SJCRH30 (cell line): ENCODE measurements at places on chromosomes 2 and 18. TPM values are rescaled to one million over a fixed set of nuclear protein-coding genes. Genes with fewer than 3 reads are reported as not detected.
A peak's percentile ranks its signal among the peaks of the same experiment; 100 is the strongest.

DNA sequence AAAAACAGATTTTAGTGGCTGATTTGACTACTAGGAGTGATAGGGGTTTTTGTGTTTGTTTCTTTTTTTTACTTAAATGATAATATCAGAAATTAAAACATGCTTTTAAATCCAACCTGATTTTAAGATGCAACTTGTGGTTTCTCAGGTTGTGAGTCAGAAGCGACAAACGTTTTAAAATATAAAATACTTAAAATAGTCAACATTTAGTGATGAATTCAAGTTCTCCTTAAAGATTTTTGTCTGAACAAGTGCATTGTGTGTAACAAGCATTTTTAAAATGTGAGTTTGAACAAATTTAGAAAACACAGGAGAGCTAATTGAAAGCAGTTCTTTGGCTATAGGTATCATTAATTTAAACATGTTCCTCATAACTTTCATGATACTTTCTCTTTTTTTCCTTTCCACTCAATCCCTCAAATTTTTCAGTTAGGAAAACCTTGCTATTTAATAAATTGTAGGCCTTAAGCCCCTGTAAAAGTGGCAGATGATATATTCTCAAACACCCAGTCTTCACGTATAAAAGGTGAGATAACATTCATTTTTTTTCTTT, 3.6 kb downstream of the TBR1 start:
- no peak for DNase-seq

DNA sequence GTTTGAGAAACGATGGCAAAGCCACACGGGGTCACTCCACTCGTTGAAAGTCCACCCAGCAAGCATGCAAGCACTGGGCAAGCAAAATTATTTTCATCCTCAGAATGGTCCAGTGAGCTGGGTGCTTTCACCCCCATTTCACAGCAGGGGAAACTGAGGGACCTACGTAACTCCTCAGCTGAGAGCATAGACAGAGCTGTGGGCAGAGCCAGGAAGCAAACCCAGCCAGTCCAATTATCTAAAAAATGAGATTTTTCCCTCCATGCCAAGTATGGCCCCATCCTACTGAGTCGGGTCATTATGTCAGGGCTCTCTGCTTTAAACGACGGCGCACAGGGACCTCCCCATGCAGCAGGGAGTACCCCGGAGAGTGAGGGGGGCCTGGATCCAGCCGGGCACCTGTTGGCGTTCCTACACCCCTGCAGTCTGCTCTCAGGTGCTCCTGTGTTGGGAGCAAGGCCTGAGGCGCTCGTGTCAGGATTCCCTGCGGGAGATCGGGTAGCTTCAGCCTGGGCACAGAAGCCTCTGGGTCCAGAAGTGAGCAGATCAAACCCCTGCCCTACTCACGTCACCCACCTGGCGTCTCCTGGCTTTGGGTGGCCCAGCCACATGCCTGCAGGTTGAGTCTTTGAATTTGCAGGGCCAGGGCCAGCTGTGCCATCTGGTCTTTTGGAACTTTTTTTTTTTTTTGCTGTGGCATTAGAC, 17.3 kb downstream of the TWIST2 start:
- DNase-seq = no peak

- no peak for DNase-seq
These were observed 36.6 kb downstream of the PTCD3 start for GRCh38 chr2:86142436-86143257.

DNA sequence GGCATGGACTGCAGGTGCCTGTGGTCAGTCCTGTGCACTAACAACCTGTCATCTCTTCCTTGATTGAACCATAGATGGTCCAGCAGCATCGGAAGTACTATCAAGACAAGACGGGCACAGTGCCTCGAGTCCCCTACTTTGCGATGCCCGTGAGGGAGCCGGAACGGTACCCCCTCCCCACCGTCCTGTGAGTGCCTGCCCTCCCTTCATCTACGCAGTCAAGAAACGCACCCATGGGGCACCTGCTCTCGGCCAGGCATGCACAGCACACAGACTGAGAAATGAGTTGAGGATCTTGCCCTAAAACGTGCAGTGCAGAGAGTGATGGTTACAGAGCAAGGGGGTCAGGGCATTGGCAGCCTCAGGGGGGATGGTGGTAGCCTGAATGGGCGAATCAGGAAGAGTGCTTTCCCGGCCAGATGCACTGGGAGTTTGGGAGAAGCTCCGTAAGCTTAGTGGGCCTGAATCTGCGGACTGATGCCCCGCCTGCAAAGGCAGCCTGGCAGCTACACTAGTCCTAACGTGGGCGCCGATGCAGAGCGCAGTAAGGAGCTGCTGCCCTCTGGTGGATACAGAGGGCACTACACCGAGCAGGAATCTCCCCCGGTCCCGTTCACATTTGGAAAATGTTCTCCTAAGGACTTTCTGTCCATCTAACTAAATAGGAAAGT, 63.6 kb downstream of the CIB4 start:
- peak; percentile 66 for DNase-seq

- no peak for DNase-seq
These were observed 14.0 kb upstream of the NTSR2 start for GRCh38 chr2:11683966-11684365.

DNA sequence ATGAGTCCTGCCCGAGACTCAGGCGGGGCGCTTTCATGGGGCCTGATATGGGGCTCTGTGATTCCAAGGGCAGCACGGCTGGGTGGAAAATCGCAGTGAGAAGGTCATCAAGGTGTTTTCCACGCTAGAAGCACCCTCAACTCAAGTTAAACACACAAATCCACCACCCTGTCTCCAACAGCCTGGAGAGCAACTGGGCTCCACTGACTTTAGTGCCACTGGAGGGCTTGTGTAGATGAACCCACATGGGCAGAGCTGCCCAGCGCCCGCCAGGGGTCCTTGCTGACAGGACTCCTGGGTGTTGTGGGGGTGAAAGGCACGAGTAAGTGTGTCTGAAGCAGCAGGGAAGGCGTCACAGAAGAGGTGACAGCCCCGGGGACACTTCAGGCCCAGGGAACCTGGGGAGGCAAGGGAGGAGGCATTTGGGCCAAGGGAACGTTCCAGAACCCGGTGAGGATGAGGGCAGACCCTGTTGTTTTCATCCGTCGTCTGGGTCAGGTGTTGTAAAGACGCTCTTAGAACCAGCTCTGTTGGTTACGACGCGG, 51.8 kb upstream of the CTDP1 start:
- no peak for DNase-seq

DNA sequence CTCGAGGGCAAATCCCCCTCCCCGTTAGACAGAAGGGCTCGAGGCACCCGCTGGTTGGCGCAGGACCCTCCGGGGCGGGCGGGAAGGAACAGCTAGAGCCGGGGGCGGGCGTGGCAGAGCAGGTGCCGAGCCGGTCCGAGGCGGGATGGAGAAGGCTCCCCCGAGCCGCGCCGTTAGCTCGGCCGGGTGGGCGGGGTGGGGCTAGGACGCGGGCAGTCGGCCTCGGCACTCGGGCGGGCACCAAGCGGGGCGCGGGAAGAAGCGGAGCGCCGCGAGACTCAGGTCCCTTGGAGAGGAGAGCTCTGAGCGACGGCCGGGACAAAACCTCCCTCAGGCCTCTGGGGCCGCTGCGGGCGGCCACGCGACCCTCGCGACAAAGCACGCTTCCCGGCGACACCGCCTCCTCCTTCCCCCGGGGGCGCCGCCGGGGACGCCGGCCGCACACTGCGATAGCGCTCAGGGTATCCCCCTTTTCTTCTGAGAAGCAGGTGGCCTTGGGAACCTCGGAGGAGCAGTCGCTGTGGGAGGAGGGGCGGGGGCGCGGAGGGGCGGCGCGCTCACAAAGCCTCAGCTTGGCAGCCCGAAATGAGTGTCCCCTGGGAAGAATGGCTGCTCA, 721 bp downstream of the FHOD3 start:
- no peak for DNase-seq

DNA sequence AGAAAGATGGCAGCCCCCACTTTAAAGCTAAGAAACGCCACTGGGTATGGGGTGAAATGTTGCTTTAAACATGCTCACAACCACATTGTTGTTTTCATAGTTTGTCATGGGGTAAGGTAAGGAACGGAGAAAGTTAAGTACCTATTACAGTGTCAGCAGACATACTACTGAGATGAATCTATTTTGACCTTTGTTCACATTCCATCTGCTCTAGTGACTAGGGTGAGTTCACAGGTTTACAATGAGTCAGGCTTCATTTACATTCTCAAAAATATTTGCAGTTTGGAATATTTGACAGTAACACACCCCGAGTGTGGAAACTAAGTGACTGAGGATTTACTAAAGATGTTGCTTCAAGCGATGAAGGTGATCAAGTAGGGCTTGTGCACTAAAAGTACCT, 428.7 kb upstream of the ACVR2A start:
- DNase-seq = no peak

The CFC1 gene
- not detected in 2 replicates for total RNA-seq

DNA sequence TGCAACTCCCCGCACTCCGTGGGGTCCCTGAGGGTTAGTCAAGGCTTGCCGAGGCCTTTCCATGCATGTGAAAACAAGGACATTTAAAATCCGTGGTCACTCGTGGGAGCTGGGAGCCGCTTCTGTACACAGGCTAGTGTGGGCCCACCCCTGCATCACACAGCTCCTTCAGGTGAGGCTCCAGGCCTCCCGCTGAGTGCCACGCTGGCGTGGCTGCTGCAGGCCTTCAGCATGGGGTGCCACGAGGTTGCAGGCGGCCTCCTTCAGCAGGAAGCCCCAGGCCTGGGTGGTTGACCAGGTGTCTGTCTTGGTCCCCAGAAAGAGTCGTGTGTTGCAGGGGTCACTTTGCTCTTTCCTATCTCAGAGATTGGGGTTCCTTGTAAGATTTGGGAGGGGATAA, 6.6 kb downstream of the KLHL30 start:
- DNase-seq = no peak

The M1AP gene
- not detected in 2 replicates for total RNA-seq

The CHRND gene
- 91.0 and 92.4 TPM in 2 replicates for total RNA-seq

GRCh38 chr18:74947875-74948274, 261.1 kb downstream of the PTGR3 start:
- no peak for DNase-seq

The CPO gene
- not detected in 2 replicates for total RNA-seq

GRCh38 chr2:165796819-165797530, 2.9 kb upstream of the GALNT3 start:
- DNase-seq = no peak

The TOGARAM2 gene
- 0.41 and 0.73 TPM in 2 replicates for total RNA-seq

GRCh38 chr2:69798290-69798908, 31.1 kb upstream of the GMCL1 start:
- DNase-seq = no peak

DNA sequence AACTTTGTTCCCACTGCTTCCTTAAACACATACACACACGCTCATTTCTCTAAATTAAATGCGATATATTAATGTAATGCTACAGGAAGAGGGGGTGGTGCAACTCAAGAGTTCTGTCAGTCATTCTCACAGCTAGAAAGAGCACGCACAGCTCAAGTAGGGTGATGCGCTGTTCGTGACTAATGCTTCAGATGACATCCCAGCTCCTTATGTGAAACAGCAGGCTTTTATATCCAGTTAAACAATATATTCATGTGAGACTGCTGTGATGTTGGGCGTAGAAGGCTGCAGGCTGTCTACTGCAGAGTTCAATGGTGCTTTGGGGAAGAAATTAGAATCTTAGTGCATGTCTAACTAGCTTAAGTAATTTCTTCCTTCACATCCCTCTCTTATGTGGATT, 912.6 kb upstream of the FSHR start:
- DNase-seq = no peak

GRCh38 chr18:12038082-12038638, 55.5 kb upstream of the ANKRD62 start:
- DNase-seq = no peak

DNA sequence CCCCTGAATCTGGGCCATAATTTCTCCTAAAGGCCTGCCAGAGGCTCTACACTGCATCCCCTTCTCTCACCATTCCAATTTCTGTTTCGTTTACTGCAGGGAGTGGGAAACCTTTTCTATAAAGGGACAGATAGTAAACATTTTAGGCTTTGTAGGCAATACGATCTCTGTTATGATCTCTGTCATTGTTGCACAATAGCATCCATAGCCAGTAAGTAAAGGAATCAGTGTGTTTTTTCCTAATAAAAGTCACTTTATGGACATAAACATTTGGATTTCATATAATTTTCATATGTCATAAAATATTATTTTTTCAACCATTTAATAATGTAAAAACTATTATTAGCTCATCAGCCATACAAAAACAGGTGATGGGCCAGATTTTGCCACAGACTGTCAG, 531.7 kb downstream of the DSC3 start:
- no peak for DNase-seq

DNA sequence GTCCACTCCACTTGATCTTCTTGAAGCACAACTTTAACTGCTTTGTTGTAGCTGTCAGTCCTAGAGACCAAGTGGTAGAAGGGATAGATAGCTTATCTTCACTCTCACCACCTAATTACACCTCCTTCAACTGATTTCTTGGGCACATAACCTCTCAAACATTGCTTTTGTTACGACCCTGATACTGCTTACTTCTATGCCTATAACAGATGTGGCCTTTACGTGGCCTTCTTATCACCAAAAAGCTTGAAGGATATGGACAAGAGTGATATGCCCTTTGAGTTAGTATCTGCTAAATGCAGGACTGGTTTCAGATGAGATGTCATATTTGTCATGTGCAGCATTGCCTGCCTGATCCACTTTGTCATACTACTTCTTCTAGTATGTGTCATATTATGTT, 847.2 kb downstream of the TDRD15 start:
- no peak for DNase-seq

- DNase-seq = no peak
These were observed 129.5 kb upstream of the NYAP2 start for GRCh38 chr2:225270053-225270452.

GRCh38 chr18:54775686-54776085, 52.6 kb upstream of the RAB27B start:
- peak; percentile 34 for DNase-seq

The CXCR1 gene
- not detected in 2 replicates for total RNA-seq

DNA sequence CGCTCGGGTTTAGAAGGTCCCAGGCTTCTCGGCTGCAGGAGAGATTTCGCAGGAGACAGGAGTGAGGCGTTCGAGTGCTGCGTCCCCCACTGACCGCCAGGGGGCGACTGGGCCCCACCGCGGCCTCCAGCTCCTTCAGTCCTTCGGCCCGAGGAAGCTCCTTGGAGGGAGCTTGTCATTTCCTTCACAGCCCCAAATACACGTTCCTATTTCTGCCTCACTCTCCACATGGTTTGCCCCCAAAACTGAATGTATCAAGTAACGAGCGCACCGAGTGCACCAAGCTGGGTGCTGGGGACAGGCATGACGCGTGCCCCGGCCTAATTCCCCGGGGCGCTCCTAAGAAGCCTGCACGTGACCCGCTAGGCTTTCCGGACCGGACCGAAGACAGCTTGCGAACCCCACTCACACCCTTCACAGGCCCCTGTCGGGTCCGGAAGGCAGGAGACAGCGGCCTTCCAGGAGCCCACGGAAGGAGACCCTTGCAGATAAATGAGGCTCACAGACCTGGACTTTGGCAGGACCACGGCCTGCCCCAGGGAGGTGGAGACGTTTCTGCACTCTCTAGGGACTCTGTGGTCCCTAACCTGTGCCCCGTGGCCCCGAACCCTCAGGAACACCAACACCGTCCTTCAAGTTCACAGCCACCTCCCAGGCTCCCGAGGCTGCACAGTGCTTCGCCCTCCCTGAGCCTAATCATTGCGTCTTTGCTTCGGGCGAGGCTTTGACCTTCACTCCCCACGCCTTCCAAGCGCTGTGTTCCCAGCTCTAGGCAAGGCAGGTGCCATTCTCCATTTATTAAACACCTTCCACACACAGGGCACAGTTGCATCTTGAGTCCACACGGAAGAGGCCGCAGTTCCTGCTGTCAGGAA, 13.0 kb upstream of the FAHD2A start:
- peak; percentile 69 for DNase-seq
